ENCODE measurements at places on chromosomes 3 and 15.

DNA sequence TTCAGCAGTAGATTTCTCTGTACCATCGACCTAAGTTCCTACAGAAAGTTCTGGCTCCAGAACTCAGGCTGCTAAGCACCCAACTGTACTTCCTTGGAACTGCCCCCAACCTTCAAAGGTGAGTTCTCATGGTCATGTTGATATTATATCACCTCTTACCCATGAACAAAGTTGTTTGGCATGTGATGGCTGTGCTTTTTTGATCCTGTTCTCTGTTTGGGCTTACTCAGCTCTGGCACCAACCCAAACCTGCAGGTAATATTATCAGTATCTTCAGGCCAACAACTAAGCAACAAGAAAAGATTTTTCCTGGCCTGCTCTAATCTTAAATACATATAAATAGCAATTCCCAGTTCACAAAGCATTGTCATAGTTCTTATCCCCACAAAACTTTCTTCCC lies 318.7 kb upstream of the LMCD1 start:
- DNase-seq, result no peak

GRCh38 chr15:80732818-80733217 lies 37.7 kb downstream of the ABHD17C start:
- no peak for DNase-seq

DNA sequence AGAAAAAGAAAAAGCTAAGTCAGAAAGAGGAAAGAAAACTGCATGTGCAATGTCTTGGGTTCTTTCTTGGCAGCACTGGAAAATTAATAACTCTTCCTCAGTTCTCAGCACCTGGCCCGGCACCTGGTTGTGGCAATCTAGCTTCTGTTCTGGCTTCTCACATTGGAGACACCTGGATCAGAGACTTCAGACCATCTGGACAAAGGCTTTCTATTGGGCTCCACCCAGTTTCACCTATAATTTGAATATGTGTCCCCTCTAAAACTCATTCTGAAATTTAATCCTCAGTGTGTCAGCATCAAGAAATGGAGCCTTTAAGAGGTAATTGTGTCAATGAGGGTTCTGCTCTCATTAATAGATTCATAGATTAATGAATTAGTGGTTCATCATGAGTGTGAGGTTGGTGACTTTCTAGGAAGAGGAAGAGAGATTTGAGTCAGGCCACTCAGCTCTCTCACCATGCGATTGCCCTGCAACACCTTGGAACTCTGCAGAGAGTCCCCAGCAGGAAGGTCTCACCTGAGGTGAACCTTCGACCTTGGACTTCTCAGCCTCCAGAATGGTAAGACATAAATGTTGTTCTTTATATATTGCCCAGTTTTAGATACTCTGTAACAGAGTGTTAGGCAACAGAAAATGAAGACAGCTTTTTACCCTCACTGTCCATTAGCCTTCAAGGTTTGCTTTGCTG lies 679.9 kb downstream of the NTRK3 start:
- no peak for DNase-seq

DNA sequence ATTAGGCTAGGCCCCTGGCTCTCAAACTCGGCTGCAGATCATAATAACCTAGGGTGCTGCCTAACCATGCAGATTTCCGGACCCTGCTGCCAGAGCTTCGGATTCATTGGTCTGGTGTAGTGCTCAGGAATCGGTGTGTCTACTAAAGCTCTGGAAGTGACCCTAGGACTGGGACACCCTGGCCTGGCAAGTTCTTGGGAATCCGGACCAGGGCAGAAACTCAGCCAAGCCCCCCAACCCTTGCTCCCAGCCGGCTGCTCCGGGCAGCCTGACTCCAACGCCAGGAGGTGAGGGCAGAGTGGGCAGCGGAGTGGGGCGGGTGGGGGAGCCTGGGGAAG lies 23.0 kb downstream of the IGDCC3 start:
- no peak for DNase-seq

DNA sequence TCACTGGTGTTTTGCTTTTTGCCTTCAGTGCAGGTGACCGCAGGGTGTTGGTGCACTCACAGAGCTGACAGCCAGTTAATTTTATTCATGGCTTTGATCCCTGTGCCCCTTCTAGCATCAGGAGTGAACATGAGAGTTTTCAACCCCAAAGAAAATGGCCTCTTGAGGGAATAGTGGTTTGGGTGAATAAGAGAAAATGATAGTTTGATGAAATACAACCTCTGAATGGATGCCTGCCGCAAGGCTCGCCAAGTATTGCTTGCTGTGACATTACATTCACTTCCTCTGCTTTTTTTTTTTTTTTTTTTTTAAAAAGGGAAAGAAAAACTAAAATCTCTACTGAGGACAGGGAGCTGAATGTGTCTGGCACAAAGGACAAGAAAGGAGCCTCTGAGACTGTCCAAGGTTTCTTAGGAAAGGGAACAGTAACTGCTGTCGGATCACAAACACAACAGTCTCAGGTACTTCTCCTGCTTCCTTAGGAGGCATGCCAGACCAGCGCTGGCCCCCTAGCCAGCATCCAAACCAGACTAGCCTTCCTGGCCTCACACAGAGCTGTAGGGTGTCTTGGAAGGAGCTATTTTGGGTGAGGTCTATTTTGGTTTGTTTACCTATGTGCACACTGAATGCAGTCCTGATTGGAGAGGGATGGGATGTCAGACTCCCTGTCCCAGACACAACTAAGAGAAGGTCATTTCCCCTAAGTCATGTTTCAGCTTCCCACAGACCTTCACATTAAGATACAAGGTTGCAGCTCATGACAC lies 29.0 kb downstream of the CCDC80 start:
- DNase-seq, result no peak

DNA sequence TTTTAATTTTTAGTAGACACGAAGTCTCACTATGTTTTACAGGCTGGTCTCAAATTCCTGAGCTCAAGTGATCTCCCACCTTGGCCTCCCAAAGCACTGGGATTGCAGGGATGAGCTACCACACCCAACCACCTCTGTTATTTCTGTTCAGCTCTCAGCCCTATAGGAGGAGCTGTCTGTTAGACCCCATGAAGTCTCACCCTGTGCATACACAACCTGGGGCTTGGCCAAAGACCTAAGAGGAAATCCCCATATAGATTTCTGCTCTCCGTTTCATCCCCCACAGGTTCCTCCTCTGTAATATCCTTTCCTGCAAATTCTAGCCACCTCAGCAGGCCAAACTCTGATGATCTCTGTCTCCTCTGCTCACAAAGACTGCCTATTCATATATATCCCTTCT lies 56.6 kb upstream of the CTDSPL2 start:
- no peak for DNase-seq

DNA sequence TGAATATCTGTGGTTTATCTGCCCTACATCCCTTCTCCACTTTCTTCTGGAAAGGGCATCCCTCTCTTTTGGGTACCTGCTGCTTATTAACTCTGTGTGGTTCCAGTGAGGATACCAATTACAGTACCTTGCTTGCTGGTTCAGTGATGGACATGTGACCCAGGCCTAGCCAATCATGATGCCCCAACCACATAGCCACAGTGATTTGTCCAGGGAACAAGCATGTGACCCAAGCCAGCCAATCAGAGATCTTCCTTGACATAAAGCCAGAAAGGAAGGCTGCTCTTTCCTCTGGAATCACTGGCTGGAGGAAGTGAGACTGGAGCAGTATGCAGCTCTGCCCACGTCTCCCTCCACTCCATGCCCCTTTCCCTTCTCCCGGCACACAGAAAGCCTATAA lies 10.9 kb upstream of the TMEM158 start:
- no peak for DNase-seq

- DNase-seq, result no peak
Observed at GRCh38 chr15:52505151-52505550, 23.5 kb downstream of the MYO5A start.

DNA sequence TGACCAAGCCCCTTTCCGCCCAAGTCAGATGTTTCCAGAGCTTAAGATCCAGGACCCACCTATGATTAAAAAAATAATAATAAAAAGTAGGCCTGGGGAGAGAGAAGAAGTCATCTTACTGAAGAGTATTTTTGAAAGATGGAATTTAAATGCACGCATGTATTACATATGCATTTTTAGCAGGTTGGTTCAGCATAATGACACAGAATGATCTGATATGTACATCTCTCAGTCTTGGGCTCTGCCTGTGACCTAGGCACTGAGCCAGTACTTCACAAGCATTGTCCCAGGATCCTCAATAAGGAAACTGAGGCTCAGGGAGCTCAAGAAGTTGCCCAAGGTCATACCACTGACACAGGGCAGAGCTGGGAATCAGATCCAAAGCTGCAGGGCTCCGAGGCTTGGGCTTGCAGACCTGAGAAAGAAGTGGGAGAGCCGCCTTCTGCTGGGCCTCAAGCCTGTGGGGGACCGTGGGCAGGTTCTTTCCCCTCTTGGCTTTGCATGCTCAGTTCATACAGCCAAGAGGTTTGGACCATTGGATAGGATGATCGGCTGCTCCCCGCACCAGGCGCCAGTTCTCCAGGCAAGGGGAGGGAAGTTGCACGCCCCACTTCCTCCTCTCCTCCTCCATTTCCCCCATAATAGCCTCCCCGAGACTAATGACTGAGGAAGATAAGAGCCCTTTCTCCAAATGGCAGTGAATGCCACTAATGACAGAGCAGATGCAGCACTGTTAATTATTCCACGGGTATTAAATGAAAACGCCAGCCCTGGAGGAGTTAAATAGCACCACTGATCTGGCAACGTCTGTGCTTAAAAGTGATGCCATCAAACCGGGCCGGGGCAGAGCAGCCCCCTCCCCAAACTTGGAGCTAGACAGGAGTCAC lies 6.9 kb downstream of the SLC6A1 start:
- DNase-seq, result no peak

DNA sequence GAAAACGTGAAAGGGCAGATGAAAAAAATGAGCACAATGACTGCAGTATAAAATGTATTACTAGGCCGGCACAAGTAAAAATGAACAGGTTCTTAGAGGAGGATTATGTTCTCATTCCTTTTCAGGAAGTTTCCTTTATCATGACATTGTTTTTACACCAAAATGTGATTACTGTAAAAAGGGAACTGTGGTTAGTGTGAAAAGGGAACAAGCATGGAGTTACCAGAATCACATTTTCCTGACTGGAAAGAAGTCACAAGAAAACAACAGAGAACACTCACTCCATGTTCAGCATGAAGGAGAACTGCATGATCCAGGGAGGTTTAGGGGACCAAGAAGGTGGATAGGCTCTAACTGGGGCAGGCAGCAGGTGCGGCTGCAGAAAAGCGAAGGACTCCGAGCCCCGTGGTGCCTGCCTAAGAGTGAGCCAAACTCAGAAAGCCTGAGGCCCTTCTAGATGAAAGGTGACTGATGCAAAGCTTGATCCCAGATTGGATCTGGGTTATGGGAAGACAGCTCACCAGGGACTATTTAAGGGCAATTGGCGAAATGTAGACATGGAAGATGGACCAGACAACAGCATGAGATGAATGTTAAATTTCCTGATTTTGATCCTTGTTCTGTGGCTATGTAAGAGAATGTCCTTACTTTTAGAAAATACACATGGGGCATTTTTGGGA lies 77.3 kb downstream of the CCR1 start:
- no peak for DNase-seq

DNA sequence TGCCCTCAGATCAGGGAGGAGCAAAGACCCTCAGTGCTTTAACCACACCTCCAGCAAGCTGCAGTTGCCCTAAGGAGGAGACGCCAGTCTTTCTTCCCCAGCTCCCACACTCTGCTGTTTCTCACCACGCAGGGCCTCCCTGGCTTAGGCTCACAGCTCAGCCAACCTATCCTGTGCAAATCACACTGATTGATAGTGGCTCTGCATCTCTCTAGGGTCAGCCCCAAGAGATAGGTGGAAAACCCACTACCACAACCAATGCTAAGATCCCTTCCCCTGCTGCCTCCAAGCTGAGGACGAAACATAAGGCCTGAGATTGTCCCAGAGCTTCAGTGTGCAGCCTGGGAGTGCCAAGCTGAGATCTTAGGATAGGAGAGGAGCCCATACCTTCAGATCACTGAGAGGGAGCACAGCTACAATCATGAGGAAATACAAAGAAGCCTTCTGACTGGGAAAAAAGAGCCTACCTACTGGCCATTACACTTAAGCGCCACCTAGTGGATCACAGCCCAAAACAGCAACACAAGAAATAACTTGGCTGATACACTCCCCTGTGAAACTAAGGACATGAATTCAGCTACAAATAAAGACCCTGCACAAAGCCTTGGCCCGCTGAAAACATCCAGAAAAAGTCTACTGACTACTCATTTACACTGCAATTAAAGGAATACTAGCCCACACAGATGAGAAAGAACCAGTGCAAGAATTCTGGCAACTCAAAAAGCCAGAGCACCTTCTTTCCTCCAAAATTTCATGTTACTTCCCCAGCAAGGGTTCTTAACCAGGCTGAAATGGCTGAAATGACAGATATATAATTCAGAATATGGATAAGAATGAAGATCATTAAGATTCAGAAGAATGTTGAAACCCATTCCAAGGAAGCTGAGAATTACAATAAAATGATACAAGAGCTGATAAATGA lies 271.5 kb upstream of the DCBLD2 start:
- no peak for DNase-seq

DNA sequence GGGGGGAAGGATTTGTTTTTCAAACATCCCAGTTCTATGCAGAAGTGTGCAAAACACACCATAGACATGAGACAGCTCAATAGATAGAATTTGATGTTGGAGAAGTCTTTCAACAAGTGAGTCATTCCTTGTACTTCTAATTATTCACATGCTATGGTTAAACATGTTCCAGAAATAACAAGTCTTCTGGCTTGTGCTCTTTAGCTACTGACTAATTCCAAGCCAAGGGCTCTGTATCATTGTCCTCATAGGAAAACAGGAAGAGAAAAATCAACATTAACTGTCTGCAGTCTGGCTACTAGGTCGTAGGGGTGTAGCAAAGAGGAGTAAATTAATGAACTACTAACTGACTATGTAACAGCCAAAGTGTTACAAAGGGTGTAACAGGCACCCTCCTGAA lies 25.8 kb downstream of the LDHAL6B start:
- DNase-seq, result no peak

DNA sequence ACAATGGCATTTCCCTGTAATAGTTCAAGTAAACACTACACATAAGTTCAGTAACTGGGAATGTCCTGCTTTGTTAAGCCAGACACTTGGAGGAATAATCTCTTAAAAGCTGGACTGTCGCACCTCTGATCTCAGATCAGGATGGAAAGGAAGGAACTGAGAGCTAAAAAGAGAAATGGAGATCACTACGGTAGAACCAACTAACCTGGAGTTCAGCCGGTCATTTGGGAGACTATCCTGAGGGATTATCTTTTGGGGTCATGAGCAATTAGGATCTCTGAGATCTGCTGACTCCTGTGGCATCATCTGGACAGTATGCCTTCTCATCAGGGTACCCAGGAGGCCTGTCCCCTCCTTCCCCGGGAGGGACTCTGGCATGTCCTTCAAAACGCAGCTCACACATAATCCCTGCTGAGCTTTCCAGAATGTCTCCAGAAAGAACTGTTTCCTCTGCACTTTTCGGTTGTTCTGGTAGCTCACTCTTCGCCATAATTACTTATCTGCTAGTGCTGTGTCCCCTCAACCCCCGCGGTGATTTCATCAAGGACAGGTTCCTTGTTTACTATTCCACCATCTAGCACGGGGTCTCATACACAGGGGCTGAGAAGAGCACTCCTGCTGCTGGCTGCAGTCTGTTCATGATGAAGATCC lies 115.6 kb downstream of the SENP2 start:
- DNase-seq, result no peak

DNA sequence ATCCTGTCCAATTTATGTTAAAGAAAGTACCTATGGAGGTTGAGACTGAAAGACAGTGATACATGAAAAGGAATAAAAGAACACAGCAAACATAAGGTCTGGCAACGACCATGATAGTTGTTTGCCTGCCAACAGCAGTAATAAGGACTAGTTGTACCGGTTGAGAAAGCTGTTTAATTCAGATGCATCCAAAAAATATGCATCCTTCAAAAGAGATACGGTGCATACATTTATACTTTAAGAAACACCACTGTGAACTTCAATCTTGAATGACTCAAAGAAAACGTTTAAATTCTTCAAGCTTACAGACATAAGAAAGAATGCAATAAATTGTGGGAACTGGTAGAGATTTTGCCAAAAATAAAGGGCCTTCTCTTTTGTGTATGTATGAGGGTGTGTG lies 492.1 kb downstream of the NLGN1 start:
- DNase-seq, result no peak

Measured in memory B cell (primary cell).